ENCODE measurements at places on chromosomes 5 and 9.

- DNase-seq = no peak
Measured at GRCh38 chr5:154421868-154422267, 23.9 kb upstream of the SAP30L start.

DNA sequence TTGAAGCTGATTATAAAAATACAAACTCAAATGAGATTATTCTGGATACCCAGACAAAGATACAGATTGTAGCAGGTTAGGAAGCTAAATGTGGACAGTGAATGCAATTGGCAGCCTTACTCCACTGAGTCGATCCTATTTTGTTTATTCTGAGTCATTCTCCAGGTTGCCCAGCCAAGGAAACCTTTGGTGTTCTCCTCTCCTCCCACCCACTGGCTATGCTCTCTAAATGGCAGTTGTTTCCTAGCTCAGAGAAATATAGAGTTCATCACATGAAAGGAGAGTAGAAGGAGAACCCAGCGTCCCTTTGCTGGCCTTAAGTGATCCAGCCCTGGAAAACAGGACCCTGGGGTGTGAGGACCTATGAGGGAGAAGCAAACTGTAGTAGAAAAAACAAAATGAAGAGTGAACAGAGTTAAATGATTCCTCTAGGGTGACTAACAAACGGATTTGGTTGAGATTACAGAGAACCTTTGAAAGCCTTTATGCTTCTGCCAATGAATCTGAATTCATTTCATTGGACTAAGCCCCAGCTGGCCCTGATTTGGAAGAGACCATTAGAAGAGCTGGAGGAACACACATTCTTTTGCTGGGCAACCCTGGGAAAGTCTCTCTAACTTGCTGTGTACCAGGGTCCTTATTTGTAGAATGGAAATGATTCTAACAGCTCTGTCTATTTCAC lies 95.1 kb downstream of the BRINP1 start:
- no peak for DNase-seq

GRCh38 chr9:130058154-130058553 lies 4.4 kb downstream of the GPR107 start:
- no peak for DNase-seq

GRCh38 chr9:34985311-34985899 lies 4.1 kb upstream of the DNAJB5 start:
- DNase-seq = no peak

- DNase-seq = no peak
Measured at GRCh38 chr5:171595801-171596231, 176.4 kb downstream of the FGF18 start.

DNA sequence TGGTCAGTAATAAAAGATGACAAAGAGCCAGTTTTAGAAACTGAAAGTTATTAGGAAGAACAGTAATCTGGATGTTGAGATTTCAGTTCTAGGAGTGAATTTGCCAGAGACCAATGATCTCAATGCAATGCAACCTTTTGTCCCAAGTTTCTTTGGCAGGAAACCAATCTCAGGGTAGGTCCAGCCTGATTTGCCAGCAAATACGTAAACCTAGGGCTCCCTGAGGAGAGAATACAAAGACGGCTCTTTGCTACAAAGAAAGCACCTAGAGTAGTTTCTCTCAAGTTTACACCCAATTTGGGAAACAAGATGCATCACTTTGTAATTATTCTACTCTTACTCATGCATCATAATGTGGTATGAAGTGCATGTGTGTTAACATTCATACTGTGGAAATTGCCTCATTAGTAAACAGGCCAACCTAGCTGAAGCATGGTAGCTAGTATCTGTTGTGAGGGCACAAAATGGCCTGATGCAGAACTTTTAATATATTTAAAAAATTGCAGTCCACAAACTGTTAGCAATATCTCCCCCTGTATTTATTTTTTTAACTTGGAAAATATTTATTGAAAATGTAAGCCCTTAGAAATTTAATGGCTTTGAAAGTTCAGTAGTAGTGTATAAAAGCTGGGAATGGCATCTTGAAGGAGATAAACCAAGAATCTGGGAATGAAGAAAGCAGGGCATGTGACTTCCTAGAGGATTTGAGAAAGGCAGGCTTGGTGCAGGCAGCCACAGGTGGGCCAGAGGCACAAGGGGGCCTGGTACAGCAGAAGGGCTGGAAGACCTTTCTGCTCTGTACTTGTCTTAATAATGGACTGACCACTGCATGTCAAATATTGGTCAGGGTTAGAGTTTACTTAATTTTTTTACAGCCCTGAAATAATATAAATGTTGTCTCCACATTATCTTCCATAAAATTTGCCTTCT lies 59.5 kb downstream of the MAST4 start:
- DNase-seq = no peak

- DNase-seq = no peak
Measured at GRCh38 chr9:113564498-113565237, 101.1 kb downstream of the RGS3 start.

- no peak for DNase-seq
Measured at GRCh38 chr9:93860694-93861658, 94.2 kb downstream of the BARX1 start.

DNA sequence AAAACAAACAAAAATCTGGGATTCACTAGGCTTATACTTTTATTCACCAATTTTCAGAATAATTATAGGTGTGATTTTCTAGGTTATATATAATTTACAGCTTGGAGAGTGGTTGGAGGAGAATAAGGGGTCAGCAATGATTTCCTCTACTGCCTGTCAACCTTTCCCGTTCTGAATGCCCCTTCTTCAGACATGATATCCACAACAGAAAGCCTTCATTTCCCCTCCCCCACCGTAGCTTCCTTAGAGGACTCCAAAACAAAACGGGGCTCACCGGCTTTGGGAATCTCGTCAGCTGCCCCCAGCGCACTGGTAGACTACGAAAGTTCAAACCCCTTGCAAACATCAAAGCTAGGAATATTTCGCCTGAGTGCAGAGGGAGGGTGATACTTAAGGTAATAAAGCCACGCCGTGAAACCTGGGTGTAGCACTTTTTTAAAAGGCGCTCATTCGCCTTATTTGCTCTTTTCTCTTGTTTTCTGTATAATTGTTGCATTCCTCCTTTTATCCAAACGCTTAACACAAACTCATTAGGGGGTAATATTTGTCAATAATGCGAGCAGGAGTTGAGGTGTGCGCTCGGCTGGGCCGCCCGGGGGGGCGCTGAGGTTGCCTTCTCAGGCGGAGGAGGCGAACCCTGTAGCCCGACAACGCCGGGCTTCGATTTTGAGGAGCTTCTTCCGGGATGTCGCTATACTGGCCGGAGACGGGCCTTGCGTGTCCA lies 2.4 kb downstream of the OTP start:
- DNase-seq = no peak

DNA sequence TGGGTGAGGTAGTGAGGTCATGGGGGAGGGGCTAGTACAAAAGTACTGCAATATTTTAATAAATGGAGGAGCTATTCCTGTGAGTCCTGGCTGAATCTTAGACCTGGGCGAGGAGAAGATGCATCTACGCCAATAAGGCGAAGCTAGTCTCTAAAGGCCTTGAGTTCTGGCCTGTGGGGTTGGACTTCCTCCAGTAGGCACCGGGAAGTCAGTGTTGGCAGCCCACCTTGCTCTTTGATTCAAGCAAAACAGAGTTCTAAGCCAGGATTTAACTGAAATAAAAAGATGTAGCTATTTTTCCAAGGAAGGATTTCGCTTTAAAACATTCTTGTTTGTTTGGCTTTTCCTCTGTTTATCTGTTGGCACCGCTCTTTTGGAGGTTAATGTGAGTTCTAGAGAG lies 244.6 kb downstream of the KIF4B start:
- DNase-seq = no peak

DNA sequence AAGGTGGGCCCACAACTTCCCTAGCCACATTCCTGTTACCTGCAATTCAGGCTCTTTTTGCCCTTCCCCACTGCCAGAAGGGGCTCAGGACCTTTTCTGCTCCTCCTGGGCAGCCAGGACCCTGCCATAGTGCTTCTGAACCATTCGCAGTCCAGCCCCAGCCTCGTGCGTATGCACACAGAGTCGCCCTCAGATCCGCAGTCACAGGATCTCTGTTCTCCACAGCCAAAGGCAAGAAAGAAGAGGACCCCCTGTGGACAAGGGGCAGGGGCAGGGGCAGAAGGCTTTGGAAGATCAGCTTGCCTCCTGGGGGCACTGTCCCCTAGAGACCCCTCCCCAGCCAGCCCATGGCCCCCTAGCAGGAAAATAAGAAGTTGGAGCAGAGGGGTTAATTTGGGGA lies 82.8 kb downstream of the PCDH1 start:
- no peak for DNase-seq

DNA sequence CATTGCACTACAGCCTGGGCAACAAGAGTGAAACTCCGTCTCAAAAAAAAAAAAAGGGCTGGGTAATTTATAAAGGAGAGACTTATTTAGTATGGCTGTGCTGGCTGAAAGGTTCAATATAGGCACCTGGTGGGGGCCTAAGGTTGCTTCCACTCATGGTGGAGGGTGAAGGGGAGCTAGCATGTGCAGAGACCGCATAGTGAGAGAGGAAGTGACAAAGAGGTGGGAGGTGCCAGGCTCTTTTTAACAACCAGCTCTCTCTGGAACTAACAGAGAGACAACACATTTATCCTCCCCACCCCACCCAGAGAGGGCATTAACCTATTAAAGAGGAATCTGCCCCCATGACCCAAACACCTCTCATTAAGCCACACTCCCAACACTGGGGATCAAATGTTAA lies 28.9 kb upstream of the SERINC5 start:
- DNase-seq = no peak

DNA sequence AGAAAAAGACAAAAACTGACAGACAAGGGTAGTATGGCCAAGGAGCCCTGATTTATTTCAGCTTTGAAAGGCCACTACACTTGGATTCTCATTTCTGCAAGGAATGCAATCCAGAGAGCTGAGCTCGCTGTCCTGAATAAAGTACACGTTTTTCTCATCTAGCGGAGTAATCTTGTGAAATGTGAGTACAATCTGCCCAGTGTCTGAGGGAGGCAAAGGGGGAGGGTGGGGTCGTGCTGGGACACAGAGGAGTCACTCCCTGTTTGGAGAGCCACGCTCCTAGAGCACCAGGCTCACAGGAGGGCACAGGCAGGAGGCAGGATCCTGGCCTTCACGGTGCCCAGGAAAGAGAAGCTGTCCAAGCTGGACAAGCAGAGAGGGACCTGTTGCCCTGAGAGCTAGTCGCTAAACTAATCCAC lies 51.0 kb upstream of the IFNK start:
- DNase-seq = no peak

DNA sequence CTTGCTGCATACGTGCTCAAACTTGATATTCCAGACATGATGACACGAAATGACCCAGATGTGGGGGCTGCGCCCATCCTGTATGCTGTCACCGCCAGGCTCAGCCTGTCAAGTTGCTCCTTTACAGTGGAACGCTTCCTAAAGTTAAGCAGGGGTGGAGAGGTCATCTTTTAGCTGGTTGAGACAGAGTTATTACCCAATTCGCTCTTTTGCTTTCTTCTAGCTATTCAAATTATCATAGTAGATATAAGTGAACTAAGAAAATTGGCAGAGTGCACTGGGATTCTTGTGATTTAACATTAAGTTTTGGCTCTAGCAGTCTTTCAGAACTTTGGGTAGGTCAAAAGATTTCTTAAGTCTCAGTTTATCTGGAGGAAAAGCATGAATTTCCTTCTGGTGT lies 69.8 kb upstream of the BASP1 start:
- DNase-seq = no peak

DNA sequence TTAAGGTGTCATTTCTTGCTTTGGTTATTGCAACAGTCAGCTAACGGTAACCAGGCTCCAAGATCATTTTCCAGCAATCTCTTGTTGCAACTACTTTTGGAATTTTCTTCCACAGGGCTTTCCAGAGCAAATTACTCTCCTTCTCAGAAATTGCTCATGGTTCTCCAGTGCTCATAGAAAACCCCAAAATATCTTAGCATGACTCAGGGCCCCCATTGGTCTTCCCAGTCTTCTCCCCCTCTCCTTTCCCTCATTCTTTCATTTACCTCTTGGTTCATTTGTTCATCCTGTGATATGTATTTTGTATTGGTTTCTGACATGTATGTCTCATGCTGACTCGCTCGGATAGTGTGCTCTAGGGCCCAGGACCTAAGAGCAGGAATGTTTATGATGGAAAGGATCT lies 35.6 kb downstream of the WWC1 start:
- DNase-seq = no peak

DNA sequence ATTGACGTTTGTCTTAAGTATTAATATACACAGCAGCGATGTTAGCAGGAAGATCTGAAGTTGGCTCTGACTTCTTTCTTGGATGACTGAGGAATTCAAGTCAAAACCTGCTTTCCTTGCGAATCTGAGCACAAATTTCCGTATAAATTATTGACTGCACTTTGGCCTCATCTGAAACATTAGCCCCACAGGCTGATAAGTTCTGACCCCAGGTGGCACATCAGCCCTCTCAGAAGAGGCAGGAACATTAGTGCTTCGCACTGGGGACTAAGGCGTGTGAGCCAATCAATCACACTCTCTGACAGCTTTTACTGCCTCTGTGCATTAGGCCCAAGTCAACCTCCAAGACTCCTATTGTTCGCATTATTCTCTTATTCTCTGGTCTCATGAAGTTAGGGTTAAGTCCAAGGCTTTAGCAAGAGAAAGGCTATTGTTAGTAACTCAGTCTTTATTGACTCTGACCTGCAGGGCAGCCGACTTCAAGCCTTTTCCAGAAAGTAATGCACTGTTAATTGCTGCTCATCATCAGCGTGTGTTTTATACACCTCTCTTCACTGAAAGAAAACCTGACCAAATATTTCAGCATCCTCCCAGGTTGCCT lies 84.2 kb downstream of the ZNF608 start:
- no peak for DNase-seq

DNA sequence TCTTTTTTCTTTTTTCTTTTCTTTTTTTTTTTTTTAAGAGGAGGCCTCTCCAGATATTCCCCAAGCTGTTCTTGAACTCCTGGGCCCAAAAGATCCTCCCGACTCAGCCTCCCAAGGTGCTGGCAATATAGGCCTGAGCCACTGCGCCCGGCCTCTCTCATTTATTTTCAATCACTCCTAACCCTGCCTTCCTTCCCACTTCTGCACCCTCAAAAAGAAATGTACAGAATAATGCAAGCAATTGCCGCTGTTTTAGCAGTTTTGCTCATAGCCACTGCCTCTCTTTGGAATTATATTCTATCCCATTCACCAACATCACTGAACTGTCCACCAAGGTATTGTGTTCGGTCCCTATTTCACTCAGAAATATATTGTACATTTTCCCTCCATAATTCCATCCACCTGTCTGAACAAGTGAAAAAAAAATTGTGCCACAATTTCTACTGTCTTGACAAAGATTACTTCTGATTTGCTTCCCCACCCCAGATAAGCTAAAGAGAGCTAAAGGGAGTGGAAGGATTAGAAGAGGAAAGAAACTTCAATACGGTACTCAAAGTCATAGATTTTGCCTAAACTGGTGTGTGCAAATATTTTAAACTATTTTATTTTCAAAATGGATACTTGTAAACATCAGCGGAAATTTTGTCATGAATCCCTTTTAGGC lies 1.9 kb downstream of the FNBP1 start:
- DNase-seq = no peak

GRCh38 chr5:11650936-11651335 lies 253.3 kb downstream of the CTNND2 start:
- no peak for DNase-seq

GRCh38 chr5:57448751-57449150 lies 33.9 kb downstream of the ACTBL2 start:
- DNase-seq = no peak

- no peak for DNase-seq
Measured at GRCh38 chr9:128361296-128361985, 9.7 kb upstream of the URM1 start.

- DNase-seq = no peak
Measured at GRCh38 chr9:79369676-79370075, 202.1 kb upstream of the TLE4 start.

- DNase-seq = no peak
Measured at GRCh38 chr5:78050888-78051287, 243.6 kb downstream of the AP3B1 start.
